ENCODE measurements at places on chromosomes 16 and 17.

- peak; percentile 55 for DNase-seq
These were observed 58.7 kb upstream of the DLX4 start for GRCh38 chr17:49910094-49910857.

GRCh38 chr16:50288920-50289319 is 22.6 kb downstream of the ADCY7 start:
- no peak for DNase-seq

GRCh38 chr16:65121870-65122723 is at the start of gene CDH11:
Gene CDH11, minus strand, starts transcription at chr16:65122063. Its CDS starts 117,194 bp downstream, at chr16:65004869.
- DNase-seq, result no peak

GRCh38 chr16:53925107-53925410 is 221.1 kb downstream of the FTO start:
- no peak for DNase-seq

- no peak for DNase-seq
These were observed 16.6 kb upstream of the ATP6V0C start for GRCh38 chr16:2497116-2497630.

DNA sequence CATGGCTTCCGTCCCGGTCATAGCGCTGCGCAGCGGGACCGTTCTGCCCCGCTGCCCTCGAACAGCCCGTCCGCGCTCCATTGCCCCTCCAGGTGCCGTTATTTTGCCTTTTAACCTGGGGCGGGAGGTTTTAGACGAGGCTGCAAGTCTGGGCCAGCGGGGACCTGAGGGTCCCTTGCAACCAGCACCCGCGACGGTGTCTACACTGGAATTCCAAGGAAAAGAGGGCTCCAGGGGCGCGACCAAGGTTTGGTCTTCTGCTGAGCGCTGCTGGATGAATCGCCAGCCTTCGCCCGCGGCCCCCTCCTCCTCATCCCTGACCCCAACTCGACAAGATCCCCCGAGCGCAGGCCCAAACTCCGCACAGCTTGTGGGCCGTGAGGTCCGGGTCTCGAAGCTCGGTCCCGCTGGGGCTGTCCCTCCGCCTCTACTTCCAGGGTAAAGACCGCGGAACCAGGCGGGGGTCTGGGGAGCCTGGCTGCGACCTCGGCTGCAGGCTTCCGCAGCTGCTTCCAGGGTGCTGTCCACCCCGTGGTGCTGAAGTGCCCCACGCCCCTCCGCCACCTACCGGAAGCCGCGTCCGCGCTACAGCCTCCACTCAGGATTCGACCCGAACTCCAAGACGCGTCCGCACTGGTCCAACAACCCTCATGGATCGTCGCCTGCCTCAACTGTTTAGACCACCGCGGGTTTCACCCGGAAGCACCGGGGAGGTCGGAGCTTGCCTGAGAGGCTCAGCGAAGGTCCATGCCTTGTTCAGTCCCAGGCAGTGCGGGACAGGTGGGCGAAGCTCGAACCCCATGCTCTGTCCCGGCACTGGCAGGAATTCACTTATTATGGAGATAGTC is 10.1 kb upstream of the CA4 start:
- peak; percentile 73 for DNase-seq

DNA sequence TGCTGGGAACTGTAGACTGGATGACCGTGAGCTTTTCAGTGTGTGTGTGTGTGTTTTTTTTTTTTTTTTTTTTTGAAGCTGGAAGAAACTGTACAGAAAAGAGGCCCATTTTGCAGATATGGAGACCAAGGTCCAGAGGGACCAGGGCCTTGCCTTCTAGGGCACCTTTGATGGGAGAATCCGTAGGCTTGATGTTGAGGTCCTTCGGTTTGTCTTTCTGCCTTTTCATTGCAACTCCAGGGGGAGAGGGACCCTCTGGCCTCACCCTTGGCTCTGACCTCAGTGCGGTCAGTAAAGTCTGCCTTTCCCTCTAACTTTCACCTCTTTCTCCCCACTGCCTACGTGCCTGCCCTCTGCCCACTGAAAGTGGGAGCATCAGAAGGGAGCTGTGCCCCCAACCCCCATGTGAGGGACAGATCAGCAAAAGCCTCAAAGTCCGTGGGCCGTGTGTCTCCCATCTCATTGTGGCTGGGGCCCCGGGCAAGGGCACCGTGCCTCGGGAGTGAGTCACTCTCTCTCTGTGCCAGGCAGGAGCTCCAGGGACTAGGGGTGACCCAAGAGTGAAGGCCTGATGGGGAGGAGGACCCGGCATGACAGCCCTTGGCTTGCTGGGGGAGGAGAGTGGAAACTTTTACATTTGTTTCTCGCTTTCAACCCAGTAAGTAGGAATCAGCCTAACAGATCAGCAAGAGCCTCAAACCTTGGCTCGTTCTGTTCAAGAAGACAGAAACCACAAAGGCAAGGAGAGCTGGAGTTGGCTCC is 123.6 kb downstream of the CMIP start:
- peak; percentile 78 for DNase-seq

GRCh38 chr16:27355610-27356009 is 41.8 kb downstream of the IL4R start:
- no peak for DNase-seq

DNA sequence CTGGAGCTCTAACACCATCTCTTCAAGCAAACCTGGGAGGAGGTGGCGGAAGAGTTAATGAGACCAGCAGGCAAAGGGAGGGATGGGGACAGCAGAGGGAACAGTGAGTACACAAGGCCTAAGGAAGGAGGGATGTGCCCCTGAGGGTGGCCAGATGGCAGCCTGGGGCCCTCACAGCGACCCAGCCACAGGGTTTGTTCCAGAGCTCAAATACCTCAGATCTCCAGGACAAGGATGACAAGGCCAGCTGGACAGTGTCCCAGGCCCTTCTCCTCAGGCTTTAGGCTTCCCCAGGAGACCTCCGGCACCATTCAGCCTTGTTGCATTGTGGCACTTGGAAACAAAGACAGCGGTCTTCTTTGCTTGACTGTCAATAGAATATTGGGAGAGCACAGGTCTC is 14.9 kb downstream of the CDIP1 start:
- no peak for DNase-seq

GRCh38 chr16:51359141-51359955 is 208.3 kb upstream of the SALL1 start:
- no peak for DNase-seq

- no peak for DNase-seq
These were observed 12.4 kb downstream of the TRAF4 start for GRCh38 chr17:28756049-28756804.

DNA sequence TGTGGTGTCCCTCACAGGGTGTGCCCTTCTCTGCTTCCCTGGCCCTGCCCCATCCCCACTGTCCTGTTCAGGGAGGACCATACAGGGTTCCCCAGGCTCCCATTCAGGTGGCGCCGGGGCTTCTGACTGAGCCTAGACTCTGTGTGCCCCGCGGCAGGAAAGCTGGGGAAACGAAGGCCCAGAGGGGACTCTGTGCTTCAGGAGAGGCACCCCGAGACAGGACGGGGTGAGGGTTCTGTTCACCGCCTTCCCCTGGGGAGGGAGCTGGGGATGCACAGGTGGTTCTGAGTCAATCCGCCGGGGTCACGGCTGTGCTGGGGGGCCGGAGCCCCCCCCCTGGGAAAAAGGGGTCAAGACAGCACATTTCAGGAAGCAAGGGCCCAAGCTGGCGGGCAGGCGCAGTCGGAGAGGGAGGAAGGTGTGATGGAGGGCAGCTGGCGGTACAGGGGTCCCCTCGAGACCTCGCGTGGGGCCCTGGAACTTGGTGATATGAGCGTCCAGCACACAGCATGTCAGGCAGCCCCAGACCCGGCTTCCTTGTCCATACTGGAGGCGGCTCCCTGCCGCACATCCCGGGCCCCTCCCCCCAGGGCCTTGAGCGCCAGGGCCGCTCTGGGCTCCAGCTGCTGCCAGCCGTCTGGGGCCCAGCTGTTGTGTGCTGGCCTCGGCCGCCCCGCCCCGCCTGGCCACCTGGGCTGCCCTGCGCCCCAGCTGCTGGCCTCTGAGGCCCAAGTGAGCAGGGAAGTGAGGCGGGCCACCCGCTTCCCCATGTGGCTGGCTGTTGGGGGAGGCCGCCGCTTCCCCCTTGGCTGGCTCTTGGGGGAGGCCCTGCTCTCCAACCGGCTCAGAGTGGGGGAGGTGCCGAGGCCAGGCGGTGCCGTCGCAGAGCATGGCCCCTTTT is 5.6 kb upstream of the NOTUM start:
- DNase-seq, result no peak

- no peak for DNase-seq
These were observed 51.3 kb downstream of the CCDC42 start for GRCh38 chr17:8693328-8693727.

- no peak for DNase-seq
These were observed 19.2 kb downstream of the SGF29 start for GRCh38 chr16:28572696-28573510.

- peak; percentile 57 for DNase-seq
These were observed 64.8 kb upstream of the AMZ2 start for GRCh38 chr17:68182940-68183551.

- no peak for DNase-seq
These were observed 7.8 kb downstream of the GALK1 start for GRCh38 chr17:75757086-75757681.

- no peak for DNase-seq
These were observed 137.9 kb upstream of the IRX5 start for GRCh38 chr16:54792811-54793210.

DNA sequence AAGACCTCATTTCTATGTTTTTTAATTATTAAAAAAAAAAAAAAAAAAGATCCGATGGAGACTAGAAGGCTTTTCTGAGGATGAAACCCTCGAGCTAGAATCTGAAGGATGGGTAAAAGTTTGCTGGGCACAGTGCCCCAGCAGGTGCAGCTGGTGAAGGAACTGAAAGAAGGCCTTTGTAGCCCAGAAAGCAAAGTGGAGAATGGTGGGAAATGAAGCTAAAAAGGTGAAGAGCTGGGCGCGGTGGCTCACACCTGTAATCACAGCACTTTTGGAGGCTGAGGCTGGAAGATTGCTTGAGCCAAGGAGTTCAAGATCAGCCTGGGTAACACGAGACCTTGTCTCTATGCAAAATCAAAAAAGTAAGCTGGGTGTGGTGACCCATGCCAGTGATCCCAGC is 50.3 kb upstream of the SEC14L1 start:
- no peak for DNase-seq

- DNase-seq, result no peak
These were observed 65.1 kb downstream of the RTN4RL1 start for GRCh38 chr17:1959871-1960544.

DNA sequence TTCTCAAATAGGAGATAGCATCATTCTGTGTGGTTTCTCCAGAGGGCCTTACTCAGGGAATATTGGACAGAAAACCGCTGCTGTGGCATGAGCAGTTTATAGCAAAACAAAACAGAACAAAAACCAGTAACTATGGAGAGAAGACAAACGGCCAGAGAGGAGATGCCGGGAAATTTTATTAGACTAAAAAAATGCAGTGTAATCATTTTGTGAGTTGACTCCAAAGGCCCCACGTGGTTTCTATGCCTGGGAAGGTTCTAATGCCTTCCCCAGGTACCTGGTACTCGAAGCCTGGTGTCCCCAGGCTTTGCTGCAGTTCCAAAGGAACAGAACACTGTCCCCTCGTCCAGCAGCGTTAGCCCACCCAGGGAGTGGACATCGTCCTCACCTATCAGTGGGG is 12.9 kb upstream of the CACNG5 start:
- DNase-seq, result no peak

DNA sequence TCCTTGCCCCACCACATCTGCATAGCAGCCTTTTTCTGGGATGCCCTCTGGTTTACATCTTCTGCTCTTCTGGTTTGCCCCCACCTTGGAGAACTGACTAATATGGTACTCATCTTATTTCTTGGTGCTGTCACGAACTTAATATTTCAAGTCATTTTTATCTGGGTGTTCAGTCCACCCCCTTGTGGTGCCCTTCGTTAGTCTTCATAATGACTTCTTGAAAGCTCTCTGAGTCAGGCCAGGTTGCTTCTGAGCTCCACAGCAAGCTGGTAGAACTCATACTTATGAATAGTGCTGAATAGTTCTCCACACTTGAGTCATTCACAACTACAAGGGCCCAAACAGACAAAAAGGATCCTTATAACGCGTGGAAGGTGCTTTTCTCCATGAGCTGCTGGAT is 35.8 kb upstream of the TEKT3 start:
- DNase-seq, result no peak

GRCh38 chr17:68291836-68292688 is 767 bp downstream of the ARSG start:
- peak; percentile 87 for DNase-seq

- DNase-seq, result no peak
These were observed 51.7 kb downstream of the GAN start for GRCh38 chr16:81366316-81366932.

GRCh38 chr17:8103549-8103948 is 14.8 kb downstream of the ALOXE3 start:
- no peak for DNase-seq

GRCh38 chr17:53321651-53322050 is 501.1 kb upstream of the KIF2B start:
- DNase-seq, result no peak

DNA sequence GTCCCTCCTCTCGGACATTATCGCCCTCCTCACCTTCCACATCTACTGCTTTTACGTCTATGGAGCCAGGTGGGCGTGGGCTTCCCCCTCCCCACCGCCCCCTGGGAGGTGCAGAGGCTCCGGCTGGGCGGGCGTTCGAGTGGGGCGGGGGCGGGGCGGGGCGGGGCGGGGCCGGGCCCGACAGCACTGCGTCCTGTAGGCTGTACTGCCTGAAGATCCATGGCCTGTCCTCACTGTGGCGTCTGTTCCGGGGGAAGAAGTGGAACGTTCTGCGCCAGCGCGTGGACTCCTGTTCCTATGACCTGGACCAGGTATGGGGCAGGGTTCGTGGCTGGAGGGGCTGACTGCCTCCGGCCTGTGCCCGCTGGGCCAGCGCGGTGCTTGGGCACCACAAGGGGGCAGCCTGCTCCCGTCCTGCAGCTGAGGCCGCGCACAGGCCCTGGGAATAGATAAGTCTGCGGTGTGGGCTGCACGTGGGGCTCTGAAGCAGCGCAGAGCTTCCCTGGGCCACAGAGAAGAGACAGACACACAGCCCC is 9.2 kb downstream of the PIGQ start:
- peak; percentile 81 for DNase-seq
